ENCODE measurements at places on chromosomes 3 and 15.

- DNase-seq = no peak
Measured at GRCh38 chr3:8639659-8640000, 5.0 kb downstream of the SSUH2 start.

GRCh38 chr3:22996920-22997571 is 206.1 kb upstream of the UBE2E2 start:
- DNase-seq = no peak

DNA sequence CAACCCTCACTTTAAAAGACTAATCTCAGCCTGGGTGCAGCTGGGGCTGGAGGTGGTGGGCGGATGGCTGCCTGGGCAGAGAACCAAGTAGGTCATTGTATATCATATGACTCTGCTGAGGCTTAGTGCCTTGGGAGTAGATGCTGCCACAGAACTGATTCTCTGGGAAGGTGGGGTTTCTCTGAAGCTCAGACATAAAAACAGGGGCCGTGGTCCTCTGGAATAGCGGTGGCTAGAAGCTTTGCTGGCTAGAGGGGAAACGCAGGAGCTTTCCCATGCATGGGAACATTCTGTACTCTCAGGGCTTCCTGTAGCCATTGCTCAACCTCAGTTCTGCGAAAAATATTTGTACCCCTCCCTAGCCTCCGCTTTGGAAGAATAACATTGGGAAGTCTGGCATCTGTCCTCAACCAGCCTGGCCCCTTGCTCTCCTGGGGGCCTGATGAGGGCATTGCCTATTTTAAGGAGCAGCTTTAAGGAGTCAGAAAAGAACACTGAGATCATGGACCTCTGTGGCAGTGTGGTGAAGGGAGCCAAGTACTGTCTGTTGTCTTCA is 14.7 kb downstream of the TIMP4 start:
- no peak for DNase-seq

DNA sequence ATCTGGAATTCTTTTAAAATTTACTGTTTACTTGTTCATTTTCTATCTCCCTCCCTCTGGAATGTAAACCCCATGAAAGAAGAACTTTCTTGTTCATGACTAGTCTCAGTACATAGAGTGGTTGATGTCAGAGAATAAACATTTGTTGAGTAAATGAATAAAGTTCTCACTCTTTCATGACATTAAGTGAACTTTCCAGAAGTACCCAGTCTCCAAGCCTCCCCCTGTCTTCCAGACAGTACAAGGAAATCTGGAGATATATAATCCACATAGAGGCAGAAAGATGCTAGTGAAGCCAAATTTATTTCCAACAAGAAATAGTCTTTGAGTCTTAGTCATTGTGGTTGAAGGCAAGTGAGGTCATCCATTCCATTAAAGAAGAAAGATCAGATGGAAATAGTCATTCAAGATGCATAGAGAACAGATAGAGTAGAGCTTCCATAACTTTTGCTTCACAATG is 71.5 kb upstream of the GALNT15 start:
- DNase-seq = no peak

DNA sequence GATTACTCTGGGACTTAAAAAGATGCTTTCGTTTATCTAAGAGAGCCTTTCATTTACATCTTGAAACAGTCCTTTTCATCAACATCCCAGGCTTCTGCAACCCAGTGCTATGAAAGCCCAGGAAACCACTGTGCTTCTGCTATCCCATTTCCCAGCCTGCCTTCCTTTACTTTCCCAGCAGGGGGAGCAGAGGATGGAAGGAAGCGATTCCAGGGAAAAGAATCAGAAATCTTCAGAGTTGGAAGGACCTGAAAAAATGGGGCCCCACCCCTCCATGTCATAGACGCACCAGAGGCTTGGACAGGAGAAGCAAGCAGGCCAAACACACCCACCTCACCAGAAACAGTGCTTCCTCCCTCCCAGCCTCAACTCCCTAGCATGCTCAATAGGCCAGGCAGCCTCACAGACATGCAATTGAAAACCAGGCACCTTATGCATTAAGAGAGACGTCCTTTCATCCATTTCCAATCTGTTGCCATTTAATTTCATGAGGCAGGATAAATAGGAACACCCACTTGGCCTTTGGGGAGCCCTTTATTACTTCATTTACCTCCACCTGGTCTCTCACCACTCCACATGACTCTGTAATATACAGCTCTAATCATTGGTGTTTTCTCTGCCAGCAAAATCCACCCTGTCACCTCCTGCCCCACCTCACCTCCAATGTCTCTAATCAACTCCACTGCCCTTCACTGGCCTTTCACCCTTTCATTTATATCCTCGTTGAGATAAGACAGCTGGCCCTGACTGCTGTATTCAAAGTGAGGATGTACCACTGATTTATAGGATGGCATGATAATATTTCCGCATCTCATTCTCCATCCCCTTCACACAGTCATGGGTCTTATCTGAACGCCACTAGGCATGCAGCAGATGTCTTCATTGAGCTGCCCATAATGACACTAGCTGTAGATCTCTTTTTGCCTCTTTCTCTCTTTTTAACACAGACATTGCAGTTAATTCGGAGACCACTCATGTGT is 583.9 kb downstream of the NTRK3 start:
- DNase-seq = no peak

DNA sequence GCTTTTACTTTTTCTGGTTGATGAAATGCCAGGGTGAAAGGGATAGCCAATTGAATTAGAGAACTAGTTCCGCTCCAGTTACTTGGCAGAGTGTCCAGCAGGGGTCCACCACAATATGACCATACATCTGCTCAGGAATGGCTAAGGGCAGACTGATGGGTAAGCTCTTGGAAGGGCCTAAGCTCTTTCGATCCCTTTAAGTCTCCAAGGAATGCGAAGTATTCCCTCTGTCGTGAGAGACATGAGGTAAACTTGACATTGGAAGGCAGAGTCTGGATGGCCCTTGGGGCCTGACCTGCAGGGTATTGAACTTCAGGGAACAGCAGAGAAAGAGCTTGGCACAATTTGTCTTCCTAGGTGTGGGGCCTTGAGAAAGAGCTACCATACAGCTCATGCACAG is 805.8 kb downstream of the PLOD2 start:
- DNase-seq = no peak

DNA sequence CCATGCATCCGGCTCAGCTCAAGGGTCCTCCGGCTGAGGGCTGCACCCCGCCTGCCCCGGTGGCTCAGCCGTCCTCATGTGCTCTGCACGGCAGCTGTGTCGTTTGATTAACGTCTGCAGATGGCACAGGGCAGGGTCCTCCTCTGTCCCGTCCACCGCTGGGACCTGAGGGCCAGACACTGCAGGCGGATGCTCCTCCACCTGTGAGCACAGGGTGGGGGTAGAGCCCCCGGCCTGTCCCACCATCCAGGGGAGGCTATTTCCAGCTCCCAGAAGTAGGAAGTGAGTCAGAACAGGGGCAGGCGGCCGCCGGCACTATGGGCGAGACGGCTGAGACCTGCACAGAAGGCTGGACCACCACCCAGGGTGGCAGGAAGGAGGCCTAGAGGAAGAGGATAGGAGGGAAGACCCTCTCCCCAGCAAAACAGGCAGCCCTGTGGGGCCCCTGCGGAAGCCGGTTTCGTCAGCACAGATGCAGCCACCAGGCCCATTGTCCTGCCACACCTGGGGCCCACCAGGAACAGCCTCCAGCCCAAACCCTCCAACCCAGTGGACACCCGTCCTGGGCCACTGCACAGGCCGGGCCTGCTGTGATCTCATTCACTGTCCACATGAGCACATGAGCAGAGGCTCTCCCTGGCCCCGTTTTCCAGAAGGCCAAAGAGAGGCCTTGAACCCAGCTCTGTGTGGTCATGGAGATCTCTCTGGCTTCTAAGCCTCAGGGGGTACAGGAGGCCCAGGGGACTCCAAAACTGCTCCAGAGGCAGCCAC is 12.6 kb upstream of the PLXND1 start:
- no peak for DNase-seq

DNA sequence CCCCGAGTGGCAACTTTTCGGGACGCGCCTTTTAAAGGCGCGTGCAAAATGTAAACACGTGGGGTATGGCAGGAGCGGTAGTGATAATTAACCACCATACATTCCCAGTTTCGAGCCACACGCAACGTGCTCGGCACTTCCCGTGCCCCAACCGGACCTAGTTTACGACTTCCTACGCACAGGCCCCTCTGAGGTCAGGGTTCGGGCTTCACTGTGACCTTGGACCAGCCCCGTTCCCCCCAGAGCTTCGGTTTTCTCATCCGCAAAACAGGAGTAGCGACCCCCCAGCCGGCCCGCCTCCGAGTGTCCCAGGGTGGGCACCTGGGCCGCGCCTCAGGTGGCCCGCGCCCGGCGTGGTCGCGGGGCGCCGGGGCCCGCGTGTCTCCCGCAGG is 451 bp downstream of the CHCHD4 start:
- DNase-seq = no peak

- DNase-seq = no peak
Measured at GRCh38 chr3:110859336-110859735, 212.3 kb upstream of the NECTIN3 start.

GRCh38 chr3:29515451-29515850 is 234.6 kb downstream of the RBMS3 start:
- DNase-seq = no peak

DNA sequence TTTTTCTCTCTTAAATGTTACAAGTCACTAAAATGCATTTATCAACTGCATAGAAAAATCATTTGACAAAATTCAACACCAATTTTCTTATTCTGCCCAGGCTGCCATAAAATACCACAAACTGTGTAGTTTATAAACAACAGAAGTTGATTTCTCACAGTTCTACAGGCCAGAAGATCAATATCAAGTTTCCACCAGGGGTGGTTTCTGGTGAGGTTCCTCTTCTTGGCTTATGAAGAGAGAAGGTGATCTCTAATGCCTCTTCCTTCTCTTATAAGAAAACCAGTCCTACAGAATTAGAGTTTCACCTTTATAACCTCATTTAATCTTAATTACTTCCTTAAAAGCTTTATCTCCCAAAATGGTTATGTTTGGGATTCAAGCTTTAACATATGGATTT is 10.9 kb upstream of the CD200R1L start:
- no peak for DNase-seq

- no peak for DNase-seq
Measured at GRCh38 chr15:77479015-77479414, 58.3 kb downstream of the HMG20A start.

DNA sequence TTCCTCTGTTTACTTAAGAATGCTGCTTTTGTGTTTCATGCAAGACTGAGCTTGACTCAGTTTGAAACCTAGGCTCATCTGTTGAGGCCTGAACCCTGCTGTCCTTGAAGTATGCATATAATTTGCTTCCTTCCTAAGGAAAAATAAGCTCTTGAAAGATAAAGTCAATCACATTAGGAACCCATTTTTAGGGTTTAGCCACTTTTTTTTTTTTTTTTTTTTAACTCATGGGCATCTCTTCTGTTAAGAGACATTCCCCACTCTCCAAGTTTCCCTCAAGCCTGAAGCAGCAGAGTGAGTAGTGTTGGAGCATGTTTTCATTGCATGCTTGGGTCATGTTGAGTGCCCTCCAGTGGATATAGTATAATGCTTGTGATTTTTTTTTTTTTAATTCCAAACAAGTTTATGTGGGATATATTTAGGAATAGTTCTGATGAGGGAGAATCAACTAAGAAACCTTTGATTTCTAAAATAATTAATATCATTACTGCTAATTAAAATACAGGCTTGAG is 3.6 kb downstream of the CTNNB1 start:
- DNase-seq = no peak

DNA sequence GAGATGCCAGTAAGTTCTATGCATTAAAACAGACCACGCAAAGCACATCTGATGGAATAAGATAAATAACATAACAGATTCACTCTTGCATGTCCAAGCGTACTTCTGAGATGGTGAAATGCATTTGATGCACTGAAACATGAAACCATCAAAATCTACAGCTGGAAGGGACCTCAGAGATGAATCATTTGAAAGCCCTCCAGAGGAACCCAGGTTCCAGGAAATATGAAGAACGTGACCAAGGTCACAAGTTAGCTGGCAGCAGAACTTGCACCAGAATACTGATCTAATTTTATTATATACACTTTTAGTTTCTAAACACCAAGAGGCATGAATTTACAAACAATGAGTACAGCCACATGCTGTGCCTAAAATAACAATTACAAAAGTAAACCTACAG is 957.1 kb downstream of the FHIT start:
- DNase-seq = no peak
